Astrocyte of the spinal cord (primary cell): ENCODE measurements at places on chromosomes 7 and 10.
A peak's percentile ranks its signal among the peaks of the same experiment; 100 is the strongest.

GRCh38 chr7:46321556-46322205 lies 400.6 kb upstream of the IGFBP3 start:
- DNase-seq: peak; percentile 81

- DNase-seq: no peak
Measured at GRCh38 chr10:35934642-35934995, 292.5 kb upstream of the FZD8 start.

GRCh38 chr7:51607447-51607846 lies 290.8 kb upstream of the COBL start:
- DNase-seq: no peak

- no peak for DNase-seq
Measured at GRCh38 chr10:48467669-48468068, 137.2 kb downstream of the ARHGAP22 start.

- no peak for DNase-seq
Measured at GRCh38 chr7:69612981-69613380, 14.7 kb downstream of the AUTS2 start.

GRCh38 chr7:6649241-6649961 lies 12.3 kb downstream of the ZNF316 start:
- no peak for DNase-seq

DNA sequence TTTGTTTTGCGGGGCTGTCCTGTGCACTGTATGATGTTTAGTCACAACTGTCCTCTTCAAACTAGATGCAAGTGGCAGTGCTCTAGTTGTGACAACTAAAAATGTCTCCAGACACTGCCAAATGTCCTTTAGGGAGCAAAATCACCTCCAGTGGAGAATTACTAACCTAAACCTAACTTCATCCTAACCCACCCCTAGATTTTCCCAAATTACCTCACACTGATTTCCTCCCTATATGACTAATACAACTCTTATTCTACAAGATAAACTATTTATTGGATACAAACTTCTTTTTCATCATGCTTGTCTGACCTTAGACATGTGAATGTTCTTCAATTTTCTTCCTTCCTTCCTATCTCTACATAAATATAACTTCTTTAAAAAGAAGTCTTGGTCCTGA lies 26.4 kb downstream of the PNPLA8 start:
- DNase-seq: no peak

GRCh38 chr7:82028097-82028496 lies 258.2 kb upstream of the HGF start:
- no peak for DNase-seq

- no peak for DNase-seq
Measured at GRCh38 chr7:13093160-13093559, 405.7 kb downstream of the ARL4A start.

DNA sequence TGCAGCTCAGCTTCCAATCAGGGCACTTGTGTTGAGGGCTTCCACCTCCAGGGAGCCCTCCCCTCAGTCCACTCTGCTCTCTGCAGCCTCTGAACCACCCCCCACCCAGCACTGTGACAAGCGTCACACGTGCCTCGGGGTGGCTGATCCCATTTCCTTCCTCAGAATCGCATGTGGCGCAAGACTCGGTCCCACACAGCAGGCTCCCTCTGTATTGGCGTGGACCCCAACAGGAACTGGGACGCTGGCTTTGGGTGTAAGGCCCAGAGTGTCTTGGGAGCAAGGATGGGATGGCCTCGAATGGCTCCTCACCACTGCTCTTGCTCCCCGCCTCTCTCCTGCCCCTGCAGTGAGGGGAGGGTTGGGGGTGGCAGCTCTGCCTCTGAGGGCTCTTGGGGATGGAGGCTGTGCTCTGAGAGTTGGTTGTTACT lies 4.1 kb downstream of the CPA1 start:
- DNase-seq: no peak

DNA sequence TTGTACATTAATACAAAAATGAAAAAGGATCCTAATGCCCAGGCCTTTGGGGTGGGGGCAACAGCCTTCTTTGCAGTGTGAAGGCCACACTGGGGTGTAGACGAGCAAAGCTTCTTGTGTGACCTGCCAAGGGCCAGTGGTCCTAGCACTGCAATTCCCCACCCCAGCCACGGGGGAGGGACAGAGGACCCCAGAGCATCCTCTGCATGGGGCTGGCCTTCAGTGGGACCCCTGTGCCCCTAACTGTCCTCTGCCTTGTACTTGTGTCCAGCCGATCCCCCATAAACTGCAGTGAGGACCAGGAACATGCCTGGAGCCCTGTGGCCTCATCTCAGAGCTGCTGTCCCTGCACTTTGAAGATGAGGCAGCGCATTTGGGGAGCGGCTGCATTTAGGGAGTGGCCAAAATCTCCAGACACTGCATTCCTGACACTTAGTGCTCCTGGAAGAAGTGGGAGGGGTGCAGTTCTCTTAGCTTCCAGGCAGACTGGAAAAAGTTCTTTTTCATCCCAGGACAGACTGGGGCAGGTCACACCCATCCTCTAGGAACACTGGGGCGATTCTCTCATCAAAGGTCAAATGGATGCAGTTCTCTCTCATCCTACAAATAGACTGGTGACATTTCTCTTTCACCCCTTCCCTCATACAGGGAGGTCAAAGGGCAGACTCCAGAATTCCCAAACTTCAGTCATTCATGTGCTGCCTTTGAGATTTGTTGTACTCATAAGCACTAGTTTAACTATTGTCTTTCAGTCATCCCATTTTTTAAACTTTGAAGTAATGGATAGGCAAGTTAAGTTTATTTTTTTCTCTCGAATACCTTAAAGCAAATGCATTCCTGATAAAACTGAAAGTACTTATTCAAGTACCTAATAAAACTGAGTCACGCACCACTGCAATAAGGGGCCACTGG lies 922 bp upstream of the MYO1G start:
- DNase-seq: no peak

- DNase-seq: no peak
Measured at GRCh38 chr7:66967029-66967428, 28.4 kb downstream of the SBDS start.

- no peak for DNase-seq
Measured at GRCh38 chr7:157723205-157723604, 386.4 kb downstream of the DNAJB6 start.

GRCh38 chr10:93554760-93555432 lies 11.6 kb upstream of the FFAR4 start:
- DNase-seq: peak; percentile 37

DNA sequence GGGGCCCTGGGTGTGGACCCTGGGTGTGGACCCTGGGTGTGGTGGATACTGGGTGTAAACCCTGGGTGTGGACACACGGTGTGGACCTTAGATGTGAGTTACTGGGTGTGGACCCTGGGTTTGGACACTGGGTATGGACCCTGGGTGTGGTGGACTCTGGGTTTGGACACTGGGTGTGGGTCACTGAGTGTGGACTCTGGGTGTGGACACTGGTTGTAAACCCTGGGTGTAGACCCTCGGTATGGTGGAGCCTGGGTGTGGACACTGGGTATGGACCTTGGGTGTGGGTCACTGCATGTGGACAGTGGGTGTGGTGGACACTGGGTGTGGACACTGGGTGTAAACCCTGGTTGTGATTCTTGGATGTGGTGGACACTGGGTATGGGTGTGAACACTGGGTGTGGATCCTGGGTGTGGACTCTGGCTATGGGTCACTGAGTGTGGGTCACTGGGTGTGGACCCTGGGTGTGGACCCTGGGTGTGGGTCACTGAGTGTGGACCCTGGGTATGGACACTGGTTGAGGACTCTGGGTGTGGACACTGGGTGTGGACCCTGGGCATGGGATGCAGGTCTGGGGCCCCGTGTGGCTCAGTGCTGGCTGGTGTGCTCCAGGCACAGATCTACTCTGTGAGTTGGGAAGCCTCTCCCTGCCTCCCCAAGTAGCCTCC lies 356.2 kb downstream of the GLRX3 start:
- no peak for DNase-seq

GRCh38 chr7:476736-477360 lies 42.8 kb downstream of the PDGFA start:
- no peak for DNase-seq
